Activated T-cell treated with anti-CD3 and anti-CD28 coated beads for 1 hour (primary cell): ENCODE measurements at places on chromosomes 2 and 18.

DNA sequence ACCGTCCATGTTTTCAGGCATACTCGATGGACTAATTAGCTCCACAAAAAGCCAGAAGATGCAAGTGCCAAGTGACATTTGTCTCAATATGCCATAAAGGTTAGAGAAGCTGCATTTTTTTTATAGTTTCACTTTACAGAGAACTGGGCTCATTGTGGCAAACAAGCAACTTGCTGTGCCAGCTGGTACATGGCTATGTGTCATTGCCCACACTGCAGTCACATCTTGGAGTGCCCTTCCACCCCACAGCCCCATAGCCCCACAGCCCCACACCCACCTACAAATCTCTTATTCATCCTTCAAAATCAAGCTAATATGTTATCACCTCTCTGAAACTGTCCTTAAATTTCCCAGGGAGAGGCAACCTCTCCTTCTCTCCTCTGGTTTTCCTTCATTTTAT lies 451.9 kb downstream of the ARHGAP15 start:
- no peak for DNase-seq

- no peak for DNase-seq
These were observed 243.0 kb downstream of the RPRM start for GRCh38 chr2:153235516-153235915.

- no peak for DNase-seq
These were observed 29.0 kb upstream of the CFAP36 start for GRCh38 chr2:55490554-55490953.

DNA sequence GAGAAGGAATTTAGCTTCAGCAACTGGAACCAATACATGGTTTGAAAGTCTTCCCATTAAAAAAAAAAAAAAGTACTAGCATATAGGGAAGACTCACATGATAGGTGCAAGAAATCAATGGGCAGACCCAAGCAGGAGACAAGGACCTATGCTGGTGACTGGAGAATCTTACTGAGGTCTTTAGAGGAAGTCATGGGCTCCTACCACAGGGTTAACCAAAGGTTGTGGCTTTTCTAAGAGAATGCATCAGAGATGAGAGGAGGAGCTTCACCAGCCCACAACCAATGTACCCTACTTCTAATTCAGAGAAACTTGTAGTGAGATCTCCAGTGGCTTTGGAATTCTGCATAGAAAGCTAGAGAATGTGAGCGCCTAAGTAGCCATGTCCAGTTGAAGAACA lies 207.4 kb downstream of the NCKAP5 start:
- DNase-seq: no peak

GRCh38 chr2:68098291-68098797 lies 35.5 kb upstream of the C1D start:
- DNase-seq: no peak

DNA sequence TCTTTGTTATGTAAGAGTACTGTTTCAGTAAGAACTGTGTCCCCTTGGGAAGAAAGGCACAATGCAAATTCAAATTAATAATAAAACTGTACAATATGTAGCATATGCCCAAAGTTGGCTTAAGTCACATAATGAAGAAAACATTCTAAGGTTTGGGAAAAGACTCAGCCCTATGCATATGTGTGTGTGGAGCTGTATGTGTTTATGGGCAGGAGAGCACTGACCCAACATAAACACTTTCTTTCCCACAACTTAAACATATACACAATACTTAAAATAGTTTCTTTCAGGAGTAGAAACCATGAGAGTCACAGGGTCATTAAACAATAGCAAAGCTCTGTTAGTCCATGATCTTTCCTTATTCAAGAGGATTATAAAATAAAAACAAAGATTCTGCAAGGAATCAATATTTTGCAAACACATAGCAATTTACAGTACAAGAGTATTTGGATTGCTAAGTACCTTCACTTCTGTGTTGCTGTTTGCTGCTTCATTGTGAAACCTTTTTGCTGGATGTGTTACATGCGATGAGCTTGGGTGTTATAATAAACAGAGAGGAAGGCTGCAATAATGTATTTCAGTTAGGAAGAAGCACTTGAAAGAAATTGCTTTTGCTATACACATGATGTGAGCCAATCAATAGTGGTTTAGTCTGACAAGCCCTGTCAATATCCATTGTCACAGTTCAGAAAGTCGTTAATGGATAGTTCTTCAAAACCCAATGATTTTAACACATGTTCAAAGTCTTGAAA lies 347.3 kb downstream of the ARHGAP15 start:
- no peak for DNase-seq

DNA sequence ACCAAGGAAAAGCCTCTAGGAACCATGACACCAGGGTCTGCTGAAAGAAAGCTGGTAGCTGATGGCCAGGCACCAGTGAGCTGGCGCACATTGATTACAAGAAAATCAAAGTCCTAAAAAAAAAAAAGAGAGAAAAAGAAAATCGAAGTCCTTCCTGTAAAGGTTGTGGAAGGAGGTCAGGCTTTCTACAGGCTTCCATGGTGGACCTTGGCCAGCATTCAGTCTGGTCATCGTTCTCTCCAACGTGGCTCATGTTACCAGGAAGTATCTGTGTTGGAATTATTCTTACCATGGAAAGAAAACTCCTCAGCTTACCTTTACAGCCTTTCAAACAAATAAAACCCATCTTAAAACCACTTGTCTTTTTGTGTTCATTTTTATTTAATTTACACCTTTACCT lies 65.6 kb downstream of the CYB5A start:
- DNase-seq: no peak

GRCh38 chr2:60873381-60873780 lies 8.0 kb upstream of the REL start:
- DNase-seq: no peak

- no peak for DNase-seq
These were observed 161.8 kb downstream of the FAM210A start for GRCh38 chr18:13564579-13564978.
